Activated naive CD8-positive, alpha-beta T cell treated with anti-CD3 and anti-CD28 coated beads, Interleukin-2, amount 10 ng/mL, durations not matched to agents 7 days and 5 days (primary cell): ENCODE measurements at places on chromosomes 6 and 20. TPM values are rescaled to one million over a fixed set of nuclear protein-coding genes. Genes with fewer than 3 reads are reported as not detected.

- peaks cover 3% of the 10 kb centered on the region for H3K4me1 ChIP-seq
- H3K4me3 ChIP-seq: no peak overlapping the region
- no peak overlapping the region for H3K27ac ChIP-seq
- peaks cover 40% of the 10 kb centered on the region for H3K27me3 ChIP-seq
- DNase-seq: no peak
These were observed 514 bp downstream of the STMND1 start for GRCh38 chr6:17102258-17102870.

DNA sequence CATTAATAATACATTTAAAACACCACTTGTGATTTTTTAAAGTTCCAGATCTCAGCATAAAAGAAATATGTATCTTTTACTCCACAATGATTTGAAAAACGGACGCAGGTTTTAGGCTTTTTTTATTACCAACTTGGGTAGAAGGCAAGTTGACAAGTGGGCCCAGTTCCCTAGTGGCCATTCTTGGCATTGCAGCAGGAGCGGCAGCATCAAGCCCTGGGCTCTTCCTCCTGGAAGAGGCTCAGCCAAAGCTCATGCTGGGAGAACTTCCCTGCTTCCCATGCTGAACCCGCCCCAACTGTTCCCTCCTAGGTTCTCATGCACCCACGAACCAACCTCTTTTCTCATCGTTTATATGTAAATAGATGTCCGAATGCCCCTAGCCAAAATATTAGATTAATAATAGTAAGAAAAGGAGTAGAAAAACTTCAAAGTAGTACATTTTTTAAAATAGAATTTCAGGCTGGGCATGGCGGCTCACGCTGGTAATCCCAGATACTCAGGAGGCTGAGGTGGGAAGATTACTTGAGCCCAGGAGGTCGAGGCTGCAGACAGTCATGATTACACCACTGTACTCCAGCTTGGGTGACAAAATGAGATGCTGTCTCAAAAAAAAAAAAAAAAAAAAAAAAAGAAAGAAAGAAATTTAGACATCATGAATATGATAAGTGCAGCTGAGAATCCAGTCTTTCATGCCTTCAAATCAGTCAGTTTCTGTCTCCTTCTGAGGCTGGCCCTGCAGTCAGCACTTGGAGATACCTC is 18.2 kb upstream of the MYB start:
- peaks cover 36% of the 10 kb centered on the region for H3K4me1 ChIP-seq
- H3K4me3 ChIP-seq: peak overlapping the region; percentile 50
- no peaks in the 10 kb centered on the region for H3K27me3 ChIP-seq
- H3K27ac ChIP-seq: peak overlapping the region; percentile 49
- peak; percentile 48 for DNase-seq
- no peaks in the 10 kb centered on the region for H3K36me3 ChIP-seq

DNA sequence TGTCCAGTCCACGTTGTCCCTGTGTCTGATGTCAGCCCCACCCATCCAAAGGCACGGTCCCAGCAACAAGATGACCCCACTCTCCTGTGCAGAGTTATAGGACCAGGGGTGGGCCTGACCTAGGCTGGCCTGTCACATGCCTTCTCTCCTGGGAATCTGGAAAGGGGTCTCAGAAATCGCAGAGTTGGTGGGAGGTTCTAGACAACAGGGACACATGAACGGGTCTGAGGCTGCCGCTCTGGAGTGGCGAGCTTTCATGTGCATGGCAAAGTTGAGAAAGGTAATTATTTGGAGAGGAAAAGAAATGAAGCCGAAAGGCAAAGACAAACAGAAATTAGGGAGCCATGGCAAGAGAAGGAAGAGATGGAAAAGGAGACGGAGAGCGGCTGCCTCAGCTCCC is 29.5 kb downstream of the BFSP1 start:
- peaks cover 27% of the 10 kb centered on the region for H3K4me1 ChIP-seq
- H3K27ac ChIP-seq: no peak overlapping the region
- DNase-seq: no peak
- no peak overlapping the region for H3K4me3 ChIP-seq
- H3K27me3 ChIP-seq: peaks cover 13% of the 10 kb centered on the region
- H3K36me3 ChIP-seq: no peaks in the 10 kb centered on the region

DNA sequence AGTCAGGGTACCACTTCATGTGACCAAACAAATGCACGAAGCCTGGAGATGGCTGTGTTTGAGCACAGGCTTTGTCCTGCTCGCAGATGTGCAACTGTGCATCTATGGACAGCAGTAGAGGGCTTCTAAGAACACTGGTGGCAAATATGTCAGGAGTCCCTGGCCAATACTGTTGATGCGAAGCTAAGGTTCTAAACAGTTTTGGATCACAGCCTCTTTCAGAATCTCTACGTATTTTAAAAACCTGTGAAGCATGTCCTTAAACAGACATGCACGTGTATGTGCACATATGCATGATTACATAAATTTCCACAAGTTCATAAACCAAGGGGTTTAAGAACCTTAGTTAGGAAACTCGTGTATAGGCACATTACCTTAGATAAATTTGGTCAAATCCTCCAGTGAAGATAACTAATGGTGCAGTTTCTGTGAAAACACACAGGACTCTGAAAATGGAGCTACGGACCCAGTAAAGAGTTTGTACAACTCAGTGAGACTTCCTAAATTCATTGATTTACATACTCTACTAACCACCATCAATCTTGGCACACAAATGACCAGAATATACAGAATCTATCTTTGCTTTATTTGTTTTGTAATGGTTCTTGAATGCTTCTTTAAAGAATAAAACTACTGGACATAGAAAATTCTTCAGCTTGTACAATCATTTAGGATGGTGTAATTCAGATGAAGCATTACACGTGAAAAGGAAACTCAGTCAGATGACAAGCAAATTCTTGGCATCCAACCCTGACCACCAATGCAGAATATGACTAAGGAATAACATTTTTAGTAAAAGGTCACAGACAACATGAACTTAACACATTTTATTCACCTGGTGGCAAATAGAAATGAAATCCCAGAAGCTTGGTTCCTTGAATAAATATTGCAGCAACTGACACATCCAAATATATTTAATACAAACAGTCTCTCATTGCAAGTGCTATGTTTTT is 27.4 kb downstream of the KCNQ5 start:
- no peak for DNase-seq
- H3K27ac ChIP-seq: no peak overlapping the region
- H3K4me1 ChIP-seq: peaks cover 18% of the 10 kb centered on the region
- no peaks in the 10 kb centered on the region for H3K27me3 ChIP-seq

- no peaks in the 10 kb centered on the region for H3K4me1 ChIP-seq
- no peak for DNase-seq
These were observed 62.0 kb upstream of the SMLR1 start for GRCh38 chr6:130765181-130765727.

DNA sequence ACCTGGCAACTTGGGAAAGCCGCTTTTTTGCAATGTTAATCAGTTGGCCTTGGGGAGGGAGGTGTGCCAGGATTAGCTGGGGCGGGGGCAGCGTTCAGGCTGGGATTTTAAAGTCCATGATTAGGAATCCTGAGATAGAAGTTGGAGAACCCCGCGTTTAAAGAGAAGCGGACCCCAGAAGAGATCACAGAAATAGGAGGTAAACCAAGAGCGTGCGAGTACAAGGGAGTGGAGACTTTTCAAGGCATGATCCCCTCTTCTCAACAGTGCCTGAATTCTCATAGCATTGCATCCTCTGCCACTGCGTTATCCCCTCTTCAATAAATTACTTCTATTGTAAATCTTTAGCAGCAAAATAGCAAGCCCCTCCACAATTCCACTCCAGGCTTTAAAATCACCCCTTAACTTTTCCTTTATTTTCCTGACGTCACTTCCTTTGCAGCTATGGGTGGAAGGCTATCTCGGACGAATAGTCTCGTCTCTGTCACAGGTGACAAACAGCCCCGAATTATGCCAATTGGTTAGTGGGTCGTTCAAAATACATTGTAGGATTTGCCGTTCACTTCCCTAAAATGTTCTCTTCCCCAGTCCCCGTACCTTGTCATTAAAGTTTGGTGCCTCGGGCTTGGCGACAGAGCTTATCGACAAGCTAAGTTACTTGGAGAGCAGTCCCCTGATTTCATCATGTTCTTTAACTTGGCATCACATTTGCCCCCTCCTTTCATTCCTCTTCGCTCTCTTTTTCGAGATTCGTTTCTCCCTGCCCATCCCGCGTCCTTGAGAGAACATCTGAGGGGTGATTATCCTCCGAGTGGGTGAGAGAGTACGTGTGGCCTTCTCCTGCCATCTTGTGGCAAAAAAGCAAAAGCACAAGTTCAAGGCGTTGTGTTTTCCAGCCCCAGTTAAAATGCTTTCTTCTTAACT is 17.1 kb downstream of the OR2B2 start:
- no peaks in the 10 kb centered on the region for H3K27me3 ChIP-seq
- H3K36me3 ChIP-seq: peaks cover 7% of the 10 kb centered on the region
- peak; percentile 56 for DNase-seq
- peaks cover 29% of the 10 kb centered on the region for H3K4me1 ChIP-seq
- H3K4me3 ChIP-seq: no peak overlapping the region

DNA sequence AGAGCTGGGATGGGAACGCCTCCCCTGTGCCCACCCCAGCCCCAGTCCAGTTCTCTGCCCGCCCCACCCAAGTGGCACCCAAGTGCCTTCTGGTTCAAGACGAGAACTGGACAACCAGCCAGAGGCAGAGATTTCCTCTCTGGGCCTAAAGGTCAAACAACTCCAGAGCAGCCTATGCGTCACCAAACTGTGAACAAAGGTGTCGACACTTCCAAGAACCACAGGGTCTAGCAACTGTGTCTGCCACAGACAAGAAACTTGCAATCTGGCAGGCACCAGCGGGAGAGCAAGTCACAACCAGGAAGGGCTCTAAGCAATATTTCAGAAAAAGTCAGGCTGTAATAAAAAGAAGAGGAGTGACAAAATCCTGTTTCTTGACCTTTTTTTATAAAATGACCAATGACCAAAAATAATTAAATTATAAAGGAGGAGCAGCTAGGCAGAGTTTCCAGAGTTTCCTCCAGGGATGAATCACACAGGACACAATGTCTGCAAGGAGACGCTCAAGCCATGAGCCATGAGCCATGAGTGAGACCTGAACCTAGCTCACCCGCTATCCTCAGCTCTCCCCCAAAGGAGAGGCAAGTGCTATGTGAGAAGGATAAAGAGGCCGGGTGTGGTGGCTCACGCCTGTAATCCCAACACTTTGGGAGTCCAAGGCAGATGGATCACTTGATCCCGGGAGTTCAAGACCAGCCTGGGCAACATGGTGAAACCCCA is 11.1 kb downstream of the EDEM2 start:
- no peaks in the 10 kb centered on the region for H3K27me3 ChIP-seq
- H3K4me3 ChIP-seq: no peak overlapping the region
- H3K36me3 ChIP-seq: peaks cover 14% of the 10 kb centered on the region
- DNase-seq: no peak
- H3K27ac ChIP-seq: no peak overlapping the region
- peaks cover 2% of the 10 kb centered on the region for H3K4me1 ChIP-seq

Gene CASS4
- 14.2 TPM for total RNA-seq

Gene DAAM2
- not detected for total RNA-seq

Gene MOG
- not detected for total RNA-seq
